ENCODE measurements at places on chromosomes 7 and 10. TPM values are rescaled to one million over a fixed set of nuclear protein-coding genes. Genes with fewer than 3 reads are reported as not detected.

NOC3L gene
- 22.0 TPM for total RNA-seq

RHOBTB1 gene
- 26.4 TPM for total RNA-seq

HOGA1 gene
- total RNA-seq: 3.4 TPM

RPP30 gene
- total RNA-seq: 51.4 TPM

AKR1B1 gene
- 35.7 TPM for total RNA-seq

COBL gene
- 3.8 TPM for total RNA-seq

CALML5 gene
- total RNA-seq: not detected

HOXA5 gene
- total RNA-seq: not detected

CRHR2 gene
- 0.27 TPM for total RNA-seq

SYPL1 gene
- total RNA-seq: 24.7 TPM

CYP2C19 gene
- total RNA-seq: 0.36 TPM

SLC39A12 gene
- total RNA-seq: 0.54 TPM

GIMAP2 gene
- 3.1 TPM for total RNA-seq

KAZALD1 gene
- 1.3 TPM for total RNA-seq

TMEM270 gene
- total RNA-seq: not detected

BICC1 gene
- total RNA-seq: 6.4 TPM

PRPS1L1 gene
- not detected for total RNA-seq

VAX1 gene
- not detected for total RNA-seq

NDUFB8 gene
- 123 TPM for total RNA-seq

HOXA3 gene
- total RNA-seq: not detected

FAM237B gene
- total RNA-seq: not detected

KLLN gene
- 0.82 TPM for total RNA-seq

HOXA10 gene
- not detected for total RNA-seq

PVRIG gene
- total RNA-seq: not detected

CYP26A1 gene
- total RNA-seq: 4.7 TPM

CDHR1 gene
- 9.3 TPM for total RNA-seq

SLC18A3 gene
- total RNA-seq: 3.4 TPM

GIMAP5 gene
- total RNA-seq: 3.8 TPM

HMX2 gene
- not detected for total RNA-seq
